ENCODE measurements at places on chromosomes 16 and 17.

DNA sequence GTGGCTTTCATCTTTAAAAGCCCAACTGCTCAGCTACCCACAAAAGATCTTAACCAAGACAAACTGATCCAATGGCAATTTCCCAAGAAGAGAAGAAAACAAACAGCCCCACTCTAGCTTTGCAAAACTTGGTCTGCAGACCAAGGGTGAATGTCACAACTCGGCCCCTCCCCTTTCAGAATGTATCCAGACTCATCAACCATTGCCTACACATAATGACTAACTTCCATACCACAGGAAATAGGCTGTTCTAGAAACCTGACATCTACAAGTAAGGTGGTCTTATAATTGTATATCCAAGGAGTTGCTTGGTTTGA lies 16.0 kb downstream of the DCUN1D3 start:
- DNase-seq = no peak

DNA sequence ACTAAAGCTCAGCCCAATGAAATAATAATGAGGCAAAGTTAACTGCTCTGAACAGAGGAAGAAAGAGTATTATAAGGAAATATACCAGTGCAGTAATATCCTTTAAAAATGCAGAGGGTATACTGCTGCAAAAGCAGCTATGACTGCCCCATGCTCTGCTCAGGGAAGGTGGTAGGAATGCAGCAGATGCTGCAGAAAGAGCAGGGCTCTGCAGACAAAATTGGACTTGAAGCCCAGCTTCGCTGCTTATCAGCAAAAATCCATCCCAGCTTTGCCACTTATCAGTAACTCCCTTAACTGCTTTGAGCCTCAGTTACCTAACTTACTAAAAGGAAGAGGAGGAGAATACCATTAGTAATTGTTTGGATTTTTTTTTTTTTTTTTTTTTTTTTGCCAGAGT lies 533.8 kb upstream of the CDH5 start:
- DNase-seq = no peak

- no peak for DNase-seq
Measured at GRCh38 chr16:81526199-81526598, 81.6 kb downstream of the CMIP start.

DNA sequence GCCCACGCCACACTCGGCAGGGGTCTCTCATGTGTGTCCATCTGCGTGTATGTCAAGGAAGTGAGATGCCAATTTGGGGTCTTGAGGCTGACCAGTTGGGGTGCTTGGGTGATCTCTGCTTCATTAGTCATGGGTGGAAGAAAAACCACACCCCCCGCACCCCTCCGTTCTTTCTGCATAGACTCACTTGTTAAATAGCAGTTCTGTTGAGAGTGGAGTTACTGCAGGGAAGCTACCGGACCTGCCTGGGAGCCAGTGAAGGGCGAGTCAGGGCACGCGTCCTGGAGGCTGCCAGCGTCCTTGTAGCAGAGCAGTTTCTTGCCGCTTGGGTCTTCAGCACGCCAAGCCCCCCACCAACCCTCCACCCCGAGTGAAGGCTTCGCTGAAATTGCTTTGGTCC lies 8.5 kb downstream of the SNN start:
- DNase-seq = no peak

- no peak for DNase-seq
Measured at GRCh38 chr16:14549789-14550153, 80.3 kb downstream of the PARN start.

- DNase-seq = no peak
Measured at GRCh38 chr16:54517181-54517580, 230.6 kb upstream of the IRX3 start.

GRCh38 chr17:57234739-57235092 lies 21.6 kb upstream of the MSI2 start:
- DNase-seq = no peak

DNA sequence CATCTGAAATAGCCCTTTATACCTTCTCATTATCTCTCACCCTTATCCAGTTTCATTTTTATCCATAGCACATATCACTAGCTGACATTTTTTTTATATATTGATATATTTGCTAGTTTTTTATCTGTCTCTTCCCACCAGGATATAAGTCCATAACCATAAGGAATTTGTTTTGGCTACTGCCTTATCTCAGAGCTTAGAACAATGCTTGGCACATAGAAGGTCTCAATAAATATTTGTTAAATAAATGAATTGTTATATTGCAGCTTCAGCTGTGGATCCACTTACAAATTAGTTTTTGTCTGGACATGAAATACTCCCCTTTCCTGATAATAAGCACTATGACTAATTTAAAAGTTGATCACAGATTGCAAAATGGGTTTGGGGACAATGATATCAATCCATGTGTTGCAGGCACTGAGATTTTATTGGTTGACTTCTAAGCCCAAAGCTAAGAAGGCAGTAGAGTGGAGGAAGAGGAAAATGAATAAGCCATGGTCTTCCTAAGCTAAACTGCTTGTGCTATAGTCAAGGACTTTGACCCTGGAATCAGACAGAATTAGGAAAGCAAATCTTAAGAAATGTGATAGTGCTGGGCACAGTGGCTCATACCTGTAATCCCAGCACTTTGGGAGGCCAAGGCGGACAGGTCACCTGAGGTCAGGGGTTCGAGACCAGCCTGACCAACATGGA lies 31.9 kb upstream of the YPEL2 start:
- no peak for DNase-seq

DNA sequence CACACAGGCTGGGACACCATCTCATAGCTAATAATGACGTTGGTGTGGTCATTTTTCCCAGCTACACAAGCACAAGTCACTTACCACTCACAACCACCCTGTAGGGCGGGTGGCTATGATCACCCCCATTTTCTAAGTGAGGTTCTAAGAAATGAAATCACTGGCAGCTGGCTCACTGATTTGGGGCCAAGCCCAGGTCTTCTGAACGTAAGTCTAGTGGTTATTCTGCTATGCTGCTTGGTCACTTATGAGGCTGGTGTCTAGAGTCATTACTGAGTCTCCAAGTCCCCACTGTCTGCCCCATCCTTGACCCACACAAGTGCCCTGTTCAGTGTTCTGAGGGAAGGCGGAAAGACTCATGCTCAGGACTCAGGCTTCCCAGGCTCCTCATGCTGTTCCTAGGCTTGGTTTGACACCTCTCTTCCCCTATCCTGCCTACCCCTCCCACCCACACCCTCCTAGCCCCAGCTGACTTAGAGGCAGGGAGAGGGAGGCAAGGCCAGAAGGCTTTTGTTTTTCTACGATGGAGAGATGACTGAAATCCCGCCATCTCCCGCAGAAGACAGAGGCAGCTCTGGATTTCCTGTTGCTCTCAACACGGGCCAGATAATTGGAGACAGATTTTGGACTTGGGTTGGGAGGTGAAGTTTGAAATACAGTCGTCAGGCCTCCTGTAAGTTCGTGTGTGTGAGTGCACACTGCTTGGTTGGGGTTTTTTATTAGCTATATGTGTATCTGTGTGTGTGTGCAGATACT lies 32.2 kb downstream of the FZD2 start:
- no peak for DNase-seq

DNA sequence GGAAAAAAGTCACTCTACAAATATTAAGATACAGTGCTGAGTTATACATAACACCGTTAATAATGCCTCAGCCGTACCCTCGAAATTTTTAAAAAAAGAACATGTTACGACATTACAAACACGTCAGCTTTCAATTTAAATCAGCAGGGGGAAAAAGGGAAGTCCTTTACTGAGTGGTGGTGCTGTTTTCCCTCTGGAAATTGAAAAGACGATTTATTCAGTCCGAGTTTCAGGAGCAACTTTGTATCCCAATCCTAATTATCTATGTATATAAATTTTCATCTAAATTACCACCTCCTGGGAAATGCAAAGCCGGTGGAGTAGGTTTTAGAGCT lies 1.3 kb downstream of the NETO2 start:
- no peak for DNase-seq

DNA sequence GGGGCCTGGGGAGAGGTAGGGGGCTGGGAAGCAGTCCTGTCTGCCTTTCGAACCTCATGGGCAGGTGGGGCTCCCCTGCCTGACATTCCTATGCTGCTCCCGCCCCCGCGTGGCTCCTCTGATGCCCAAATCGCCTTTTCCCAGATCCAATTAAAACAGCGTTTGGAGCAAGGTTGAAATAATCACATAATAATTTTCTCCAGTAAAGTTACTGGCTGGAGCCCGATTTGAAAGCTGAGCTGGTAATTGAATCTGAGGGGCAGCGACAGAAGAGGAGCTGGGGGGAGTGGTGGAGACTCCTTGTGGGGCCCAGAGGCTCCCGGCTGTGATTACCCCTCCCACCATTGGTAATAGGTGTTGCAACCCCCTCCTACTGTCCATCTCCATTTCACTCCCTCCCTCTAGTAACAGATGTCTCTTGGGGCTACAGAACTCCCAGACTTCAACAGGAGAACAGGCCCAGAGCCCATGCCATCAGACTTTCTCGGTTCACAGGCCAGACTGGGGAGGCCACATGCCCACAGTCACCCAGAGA lies 38.9 kb upstream of the C1QL1 start:
- DNase-seq = no peak

GRCh38 chr16:23987443-23987842 lies 151.7 kb downstream of the PRKCB start:
- no peak for DNase-seq

DNA sequence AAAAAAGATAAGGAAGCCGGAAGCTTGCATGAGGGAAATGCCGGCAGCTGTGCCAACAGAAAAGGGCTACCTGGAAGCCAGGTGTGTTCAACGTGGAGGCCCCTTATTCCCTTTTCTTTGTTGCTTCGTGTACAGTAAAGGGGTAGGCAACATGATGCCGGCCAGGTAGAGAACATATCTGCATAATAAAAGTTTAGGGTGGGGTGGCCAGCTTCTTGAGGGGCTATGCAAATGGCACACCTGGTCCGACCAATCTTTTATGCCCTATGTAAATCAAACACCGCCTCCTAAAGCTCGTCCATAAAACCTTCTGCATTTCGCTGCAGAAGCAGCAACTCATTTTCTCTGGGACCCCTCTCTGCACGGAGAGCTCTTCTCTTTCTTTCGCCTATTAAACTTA lies 911.6 kb downstream of the KCNJ2 start:
- DNase-seq = no peak

DNA sequence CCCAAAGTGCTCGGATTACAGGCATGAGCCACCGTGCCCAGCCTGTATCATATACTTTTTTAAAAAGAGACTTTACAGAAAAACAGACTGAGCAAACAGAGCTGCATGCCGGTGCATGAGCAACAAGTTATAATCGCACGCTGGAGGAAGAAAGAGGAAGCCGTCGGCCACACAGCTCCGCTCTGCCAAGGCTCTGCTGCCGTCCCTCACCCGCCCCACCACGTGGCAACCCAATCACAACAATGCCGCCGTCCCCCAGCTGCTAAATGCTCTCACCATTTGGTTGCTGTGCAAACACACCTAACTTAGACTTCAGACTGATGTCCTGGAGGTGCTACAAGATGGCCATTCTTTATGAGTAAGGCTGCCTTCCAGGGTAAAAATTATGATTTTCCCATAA lies 83.5 kb downstream of the ADCY9 start:
- no peak for DNase-seq

- DNase-seq = peak; percentile 78
Measured at GRCh38 chr17:7478276-7479212, 887 bp downstream of the ZBTB4 start.

- no peak for DNase-seq
Measured at GRCh38 chr17:59366040-59366757, 34.7 kb downstream of the YPEL2 start.

DNA sequence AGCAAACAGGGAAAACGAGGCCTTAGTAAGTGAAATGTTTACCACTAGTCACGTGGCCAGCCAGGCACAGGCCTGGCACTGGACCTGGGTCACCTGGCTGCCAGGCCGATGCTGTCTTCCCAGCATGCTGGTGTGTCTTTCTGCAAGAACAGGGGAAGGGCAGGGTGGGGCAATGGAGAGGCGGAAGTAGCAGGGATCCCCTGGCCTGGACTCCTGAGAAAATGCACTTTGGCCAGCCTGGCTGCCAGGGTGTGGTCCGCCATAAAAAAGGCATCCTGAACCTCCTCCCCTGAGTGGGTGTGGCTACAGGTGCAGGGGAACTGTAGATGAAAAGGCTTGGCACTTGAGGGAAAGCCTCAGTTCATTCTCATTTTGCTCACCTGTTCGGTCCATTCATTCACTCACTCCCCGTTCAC lies 1.0 kb upstream of the ANKRD40CL start:
- DNase-seq = no peak

All from thymus (tissue), 14 donors.